ENCODE measurements at places on chromosomes 1 and 21. TPM values are rescaled to one million over a fixed set of nuclear protein-coding genes. Genes with fewer than 3 reads are reported as not detected.
A peak's percentile ranks its signal among the peaks of the same experiment; 100 is the strongest.

The AMY1A gene
- not detected for total RNA-seq

The ADCY10 gene
- 0.69 TPM for total RNA-seq

The CRP gene
- not detected for total RNA-seq

The LCE1B gene
- total RNA-seq: not detected

The CYP4Z1 gene
- not detected for total RNA-seq

The SLFNL1 gene
- 3.0 TPM for total RNA-seq

The TMPRSS3 gene
- 0.25 TPM for total RNA-seq

- no peak for DNase-seq
Observed at GRCh38 chr1:183983371-183984105, 54.0 kb downstream of the COLGALT2 start.

DNA sequence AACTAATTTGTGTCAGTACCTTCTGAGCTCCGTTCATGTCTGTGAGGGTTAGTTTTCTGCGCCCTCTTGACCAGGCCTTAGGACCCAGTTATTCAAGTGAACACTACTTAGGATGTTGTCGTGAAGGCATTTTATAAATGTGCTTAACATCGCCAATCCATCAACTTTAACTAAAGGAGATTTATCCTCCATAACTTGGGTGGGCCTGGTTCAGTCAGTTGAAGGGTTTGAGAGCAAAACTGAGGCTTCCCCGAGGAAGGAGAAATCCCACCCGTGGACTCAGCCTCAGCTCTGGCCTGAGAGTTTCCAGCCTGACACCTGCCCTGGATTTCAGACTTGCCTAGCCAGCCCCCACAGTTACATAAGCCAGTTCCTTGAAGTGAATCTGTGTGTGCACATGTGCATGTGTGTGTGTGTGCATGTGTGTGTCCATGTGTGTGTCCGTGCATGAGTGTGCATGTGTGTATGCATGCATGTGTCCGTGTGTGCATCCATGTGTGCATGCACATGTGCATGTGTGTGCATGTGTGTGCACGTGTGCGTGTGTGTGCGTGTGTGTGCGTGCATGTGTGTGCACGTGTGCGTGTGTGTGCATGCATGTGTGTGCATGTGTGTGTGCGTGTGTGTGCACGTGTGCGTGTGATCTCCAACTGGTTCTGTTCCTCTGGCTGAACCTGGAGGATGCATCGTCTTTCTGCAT lies 62.1 kb upstream of the PDE9A start:
- DNase-seq: no peak

DNA sequence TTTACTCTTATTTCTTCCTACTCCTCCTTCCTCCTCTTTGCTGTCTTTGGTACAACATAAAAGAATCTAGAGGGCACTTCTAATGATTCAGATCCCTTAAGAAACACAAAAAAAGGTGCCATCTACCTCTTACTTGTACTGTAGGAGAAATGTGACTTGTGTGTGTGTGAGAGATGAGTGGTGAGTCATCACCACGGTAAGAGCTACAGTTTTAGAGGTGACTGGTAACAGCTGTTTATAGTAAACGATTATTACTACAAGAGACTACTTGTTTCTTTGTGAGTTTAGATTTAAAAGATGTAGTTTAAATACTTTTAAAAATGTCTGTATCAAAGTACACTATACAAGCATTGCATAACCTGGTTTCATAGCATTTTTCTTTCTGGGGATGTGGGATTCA lies 40.4 kb downstream of the SLC35D1 start:
- no peak for DNase-seq

GRCh38 chr1:208235982-208236761 lies 8.0 kb downstream of the PLXNA2 start:
- DNase-seq: no peak

- peak; percentile 53 for DNase-seq
Observed at GRCh38 chr1:190373705-190374336, 103.8 kb downstream of the BRINP3 start.

- no peak for DNase-seq
Observed at GRCh38 chr1:205407970-205408369, 13.9 kb downstream of the LEMD1 start.

DNA sequence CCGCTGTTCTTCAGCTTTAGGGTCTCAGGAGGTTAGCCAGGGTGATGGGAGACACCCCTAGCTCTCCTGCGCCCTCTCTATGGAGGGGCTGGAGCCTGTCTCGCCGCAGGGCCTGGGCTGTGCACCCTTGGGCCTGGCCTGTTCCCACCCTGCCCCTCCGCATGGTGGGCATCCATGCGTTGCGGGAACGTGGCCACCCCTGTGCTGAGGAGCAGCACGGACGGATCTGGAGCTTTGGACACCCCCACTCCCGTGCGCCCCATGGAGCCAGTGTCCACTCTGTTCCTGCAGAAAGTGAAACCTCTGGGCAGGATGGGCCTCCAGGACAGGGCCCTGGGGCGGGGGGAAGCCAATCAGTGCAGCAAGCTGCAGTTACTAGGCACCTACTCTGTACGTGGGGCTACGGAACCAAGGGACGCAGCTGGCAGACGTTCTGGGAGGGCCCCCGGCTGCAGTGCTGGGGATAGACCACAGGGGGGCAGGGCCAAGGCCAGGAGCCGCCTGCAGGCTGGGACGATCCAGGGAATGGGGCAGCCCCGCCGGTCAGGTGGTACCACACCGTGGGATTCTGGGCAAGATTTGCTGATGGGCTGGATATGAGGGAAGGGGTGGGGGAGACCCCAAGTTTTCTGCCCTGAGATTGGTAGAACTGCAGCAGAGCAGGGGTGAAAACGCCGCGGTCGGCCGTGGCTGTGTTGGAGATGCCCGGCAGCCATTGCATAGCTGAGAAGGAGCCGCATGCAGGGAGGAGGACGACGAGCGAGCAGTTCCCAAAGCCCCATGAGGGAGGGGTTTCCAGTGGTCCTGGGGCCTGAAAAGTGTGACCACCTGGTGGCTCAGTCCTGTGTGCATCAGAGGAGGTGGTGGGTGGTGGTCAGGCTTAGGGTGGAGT lies 43.3 kb downstream of the TP73 start:
- peak; percentile 73 for DNase-seq

GRCh38 chr1:98001764-98002163 lies 80.9 kb upstream of the DPYD start:
- DNase-seq: no peak

DNA sequence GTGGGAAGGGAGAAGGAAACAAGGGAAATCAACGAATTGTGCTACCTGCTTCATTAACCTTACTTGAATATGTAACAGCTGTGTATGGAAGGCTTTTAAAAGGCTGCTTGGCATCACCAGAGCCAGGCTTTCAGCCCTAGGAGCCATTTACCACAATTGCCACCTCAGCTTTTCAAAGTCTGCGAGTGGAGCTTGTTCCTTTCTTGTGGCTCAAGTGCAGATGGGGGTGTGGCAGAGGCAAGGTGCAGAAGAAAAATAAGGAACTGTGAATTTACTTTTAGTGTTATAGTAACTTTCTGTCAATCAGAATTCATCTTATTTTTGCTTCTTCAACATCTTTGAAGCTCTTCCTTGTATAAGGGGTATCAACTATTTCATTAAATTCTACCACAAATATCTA lies 17.6 kb downstream of the CLCA2 start:
- DNase-seq: no peak

DNA sequence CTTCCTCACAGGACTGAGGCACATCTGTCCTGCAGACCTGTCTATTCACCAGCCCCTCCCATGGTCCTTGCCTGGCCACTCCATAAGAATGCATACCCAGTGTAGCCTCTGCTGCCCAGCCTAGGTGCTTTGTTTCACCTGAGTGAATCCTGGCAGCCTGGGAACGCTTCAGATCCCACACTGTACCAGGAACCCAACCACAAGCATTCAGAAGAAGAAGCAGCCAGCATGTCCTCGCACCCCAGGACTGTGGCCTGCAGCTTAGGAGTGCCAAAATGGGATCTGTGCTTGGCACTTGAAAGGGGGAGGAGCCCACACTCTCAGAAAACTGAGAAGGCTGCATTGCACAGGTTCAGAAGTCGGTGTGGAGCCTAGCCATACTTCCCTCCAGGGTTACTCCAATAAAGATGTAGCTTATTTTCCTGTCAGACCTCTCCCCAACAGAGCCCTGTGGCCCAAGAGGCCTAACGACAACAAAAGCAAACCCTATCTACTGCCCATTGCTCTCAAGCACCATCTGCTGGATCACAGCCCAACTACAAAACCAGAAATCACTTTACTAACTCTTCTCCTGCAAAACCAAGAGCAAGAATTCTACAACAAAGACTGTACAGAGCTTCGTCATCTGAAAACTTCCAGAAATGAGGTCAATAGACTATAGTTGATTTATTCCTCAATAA lies 923.1 kb upstream of the NEGR1 start:
- DNase-seq: peak; percentile 5

DNA sequence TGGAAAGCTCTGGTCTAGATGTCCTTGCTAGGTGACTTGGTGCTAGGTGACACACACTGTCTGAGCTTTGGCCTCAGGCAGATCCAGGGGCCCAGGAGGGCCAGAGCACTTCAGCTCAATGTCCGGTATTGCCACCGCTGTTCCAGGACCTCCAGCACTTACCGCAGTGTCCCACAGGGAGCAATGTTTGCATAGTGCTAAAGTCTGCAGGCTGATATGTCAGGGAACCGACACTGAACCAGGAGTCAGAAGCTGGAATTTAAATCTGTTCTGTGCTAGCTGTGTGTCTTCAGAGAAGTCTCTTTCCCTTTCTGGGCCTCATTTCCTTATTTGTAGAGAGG lies 19.3 kb downstream of the DHCR24 start:
- DNase-seq: no peak

GRCh38 chr21:28113718-28114117 lies 879.0 kb downstream of the LTN1 start:
- DNase-seq: no peak

- DNase-seq: no peak
Observed at GRCh38 chr1:205152505-205152904, 30.7 kb upstream of the RBBP5 start.

GRCh38 chr1:68180441-68181164 lies 51.7 kb downstream of the WLS start:
- no peak for DNase-seq

DNA sequence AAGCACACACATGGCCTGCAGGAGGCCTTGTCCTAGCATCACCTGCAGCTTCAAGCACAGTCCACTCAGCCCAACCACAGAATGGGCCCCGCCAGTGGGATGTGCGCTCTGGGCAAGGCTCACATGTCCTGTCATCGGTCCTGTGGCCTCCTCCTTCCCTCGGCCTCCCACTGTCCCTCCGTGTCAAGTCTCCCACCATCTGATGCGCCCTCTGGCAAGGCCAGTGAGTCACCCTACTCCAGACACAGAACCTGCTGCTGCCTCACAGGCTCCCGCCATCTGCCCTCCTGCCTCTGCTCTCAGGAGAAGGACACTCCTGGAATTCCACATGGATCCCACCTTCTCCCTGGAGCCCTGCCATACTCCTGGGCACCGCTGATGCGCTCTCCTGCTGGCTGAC lies 14.2 kb downstream of the KCNAB2 start:
- no peak for DNase-seq

All from cardiac muscle cell (in vitro differentiated cells and primary cell).